Stimulated activated CD4-positive, alpha-beta T cell treated with anti-CD3 and anti-CD28 coated beads, Interleukin-1b, Interleukin-23, amount 100 ng/mL, for 24 hours (primary cell): ENCODE measurements at places on chromosomes 6 and 20.

GRCh38 chr6:652865-653264, 4.0 kb downstream of the HUS1B start:
- DNase-seq: no peak

DNA sequence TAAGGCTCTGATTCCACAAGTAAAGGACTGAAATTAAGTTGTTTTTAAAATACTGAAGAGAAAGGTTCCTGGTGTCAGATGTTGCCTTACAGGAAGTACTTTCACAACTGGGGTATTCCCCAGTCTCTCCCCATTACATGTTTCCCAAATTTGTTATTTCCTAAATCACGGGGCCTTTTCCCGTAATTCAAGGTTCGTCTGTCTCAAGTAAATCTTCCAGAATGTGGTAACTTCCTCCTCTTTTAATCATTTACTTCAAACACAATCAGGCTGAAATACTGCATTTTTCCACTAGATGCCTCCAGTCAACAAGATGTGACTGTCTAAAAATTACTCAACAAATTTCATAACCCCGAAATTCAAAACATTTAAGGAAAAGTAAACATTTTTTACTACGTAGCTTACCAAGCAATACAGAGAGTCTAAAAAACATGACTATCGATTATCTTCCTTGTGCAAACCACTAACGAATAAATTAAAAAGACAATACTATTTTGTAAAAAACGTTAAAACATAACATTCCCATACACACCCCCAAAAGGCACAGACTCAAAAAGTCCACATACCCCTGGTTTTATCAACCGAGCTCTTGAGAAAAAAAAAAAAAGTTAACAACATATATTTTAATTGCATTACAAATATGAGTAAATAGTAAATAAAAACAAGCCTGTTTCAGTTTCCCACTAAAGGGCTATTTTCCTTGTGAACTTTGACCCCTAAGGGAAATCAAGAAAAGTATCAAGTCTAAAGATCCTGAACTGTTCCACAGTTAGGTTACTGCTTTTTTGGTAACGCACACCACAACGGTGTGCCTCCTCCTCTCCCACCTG, 1.7 kb downstream of the SOD2 start:
- no peak for DNase-seq

- no peak for DNase-seq
These were observed 13.1 kb downstream of the FUCA2 start for GRCh38 chr6:143498428-143498827.

DNA sequence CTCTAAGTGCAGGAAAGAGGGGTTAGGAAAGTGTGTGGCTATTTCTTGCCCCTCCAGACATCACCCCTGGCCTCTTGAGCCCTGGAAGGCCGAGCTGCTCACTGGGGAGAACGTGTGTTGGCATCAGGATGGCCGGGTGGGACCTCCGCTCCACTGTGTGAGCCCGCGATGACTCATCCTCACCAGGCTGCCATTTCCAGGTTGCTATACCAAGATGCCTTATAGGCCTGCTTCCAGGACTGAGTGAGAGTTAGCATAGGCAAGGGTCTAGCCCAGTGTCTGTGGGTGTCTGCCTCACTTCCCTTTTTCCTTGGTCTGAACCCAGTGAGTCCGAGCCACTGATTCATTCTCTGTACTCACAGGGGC, 105.0 kb downstream of the MRPL14 start:
- no peak for DNase-seq

GRCh38 chr6:84568971-84569370, 195.4 kb downstream of the TBX18 start:
- no peak for DNase-seq

DNA sequence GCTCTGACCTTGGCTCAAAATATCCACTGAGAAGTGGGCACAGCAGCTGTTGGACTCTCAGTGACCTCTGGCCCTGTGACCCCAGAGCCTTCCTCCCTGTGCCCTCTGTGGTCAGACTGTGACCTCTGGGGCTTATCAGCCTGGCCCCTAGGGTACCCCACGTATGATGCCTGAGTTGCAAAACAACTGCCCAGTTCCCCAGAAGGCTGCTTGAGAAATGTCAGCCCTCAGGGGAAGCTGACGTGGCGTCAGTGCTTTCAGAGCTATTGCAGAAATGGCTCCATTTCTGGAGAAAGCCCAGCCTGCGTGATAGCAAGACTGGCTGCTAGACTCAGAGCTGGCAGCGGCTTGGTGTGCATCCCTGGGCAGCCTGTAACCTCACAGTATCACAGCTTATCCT, 31.5 kb upstream of the TGM2 start:
- no peak for DNase-seq

GRCh38 chr20:16106191-16106849, 466.9 kb downstream of the KIF16B start:
- no peak for DNase-seq

DNA sequence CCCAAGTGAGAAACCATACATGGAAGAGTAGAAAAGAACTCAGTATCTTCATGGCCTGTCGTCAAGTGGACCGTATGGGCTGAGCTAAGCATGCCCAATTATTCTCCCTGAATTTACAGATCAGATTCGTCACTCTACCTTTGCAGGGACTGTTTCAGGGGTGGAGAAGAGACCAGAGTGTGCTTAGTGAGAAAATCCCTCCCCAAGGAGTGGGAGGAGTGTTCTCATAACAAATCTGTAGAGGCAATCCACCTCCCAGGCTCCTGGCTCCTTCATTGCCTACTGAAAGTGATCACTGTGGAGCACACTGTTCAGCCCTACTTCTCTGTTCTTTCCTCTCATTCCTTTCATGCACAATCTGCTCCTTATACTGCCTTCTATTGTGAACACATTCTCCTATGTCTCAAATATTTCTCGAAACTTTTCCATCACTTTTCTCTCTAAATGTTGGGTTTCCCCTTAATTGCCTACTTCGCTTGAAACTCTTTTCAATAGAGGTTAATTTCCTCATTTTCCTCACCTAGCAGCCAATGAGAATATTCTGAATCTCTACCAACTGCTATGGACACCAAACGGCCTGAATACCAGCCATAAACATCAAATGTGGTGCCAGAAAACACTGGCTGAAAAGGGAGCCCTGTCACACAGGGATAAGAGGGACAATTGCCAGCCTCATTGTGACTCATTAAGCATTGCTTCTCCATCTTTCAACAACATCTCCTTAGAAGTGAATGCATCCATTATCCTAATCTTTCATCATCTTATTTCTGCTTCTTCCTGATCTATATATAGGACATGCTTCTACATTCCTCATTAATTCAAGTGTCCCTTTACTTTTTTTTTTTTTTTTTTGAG, 398.3 kb downstream of the UTRN start:
- DNase-seq: no peak

DNA sequence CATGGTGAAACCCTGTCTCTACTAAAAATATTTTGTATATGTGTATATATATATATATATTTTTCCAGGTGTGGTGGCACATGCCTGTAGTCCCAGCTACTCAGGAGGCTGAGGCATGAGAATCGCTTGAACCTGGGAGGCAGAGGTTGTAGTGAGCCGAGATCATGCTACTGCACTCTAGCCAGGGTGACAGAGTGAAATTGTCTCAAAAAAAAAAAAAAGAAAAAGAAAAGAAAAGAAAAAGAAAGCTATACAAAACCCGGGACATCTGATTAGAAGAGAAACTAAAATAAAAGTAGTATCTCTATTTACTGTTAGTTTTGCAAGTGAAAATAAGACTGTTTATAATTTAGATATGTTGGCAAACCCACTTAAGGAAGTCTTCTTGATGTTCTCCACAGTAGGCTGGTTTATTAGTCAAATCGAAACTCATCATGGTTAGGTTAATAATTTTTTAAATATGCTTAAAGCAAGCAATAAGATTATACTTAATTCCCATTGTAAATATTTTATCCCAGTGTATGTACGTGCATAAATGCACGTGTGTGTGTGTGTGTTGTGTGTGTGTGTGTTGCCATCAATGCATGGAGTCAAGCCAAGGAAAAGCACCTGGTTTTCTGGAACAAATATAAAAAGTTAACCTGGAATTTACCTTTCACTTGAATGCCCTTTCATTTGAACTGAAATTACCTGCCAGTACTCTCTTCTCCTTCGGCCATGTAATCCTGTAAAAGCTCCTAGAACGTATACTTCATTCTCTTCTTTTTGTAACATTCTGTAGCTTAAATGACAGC, 7.1 kb downstream of the VNN2 start:
- no peak for DNase-seq

DNA sequence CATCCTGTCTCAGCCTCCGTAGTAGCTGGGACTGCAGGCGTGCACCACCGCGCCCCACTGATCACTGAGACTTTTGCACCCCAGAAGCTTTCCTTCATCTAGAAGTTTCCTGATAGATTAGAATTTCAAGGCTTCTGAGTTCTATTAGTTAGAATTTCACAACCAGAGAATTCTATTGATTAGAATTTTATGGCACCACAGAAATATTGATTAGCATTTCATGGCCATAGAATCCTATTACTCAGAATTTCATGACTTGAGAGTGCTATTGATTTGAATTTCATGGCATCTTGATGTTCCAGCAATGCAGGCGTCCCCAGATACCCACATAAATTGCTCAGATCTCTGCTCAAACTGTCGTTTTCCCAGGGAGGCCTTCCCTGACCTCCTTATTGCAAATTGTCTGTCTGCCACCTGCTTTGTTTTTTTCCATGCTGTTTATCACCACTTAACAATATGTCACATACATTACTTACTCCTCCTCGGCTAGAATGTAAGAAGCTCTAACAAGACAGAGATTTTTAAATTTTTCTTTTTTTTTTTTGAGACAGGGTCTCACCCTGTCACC, 16.9 kb upstream of the CBFA2T2 start:
- no peak for DNase-seq

DNA sequence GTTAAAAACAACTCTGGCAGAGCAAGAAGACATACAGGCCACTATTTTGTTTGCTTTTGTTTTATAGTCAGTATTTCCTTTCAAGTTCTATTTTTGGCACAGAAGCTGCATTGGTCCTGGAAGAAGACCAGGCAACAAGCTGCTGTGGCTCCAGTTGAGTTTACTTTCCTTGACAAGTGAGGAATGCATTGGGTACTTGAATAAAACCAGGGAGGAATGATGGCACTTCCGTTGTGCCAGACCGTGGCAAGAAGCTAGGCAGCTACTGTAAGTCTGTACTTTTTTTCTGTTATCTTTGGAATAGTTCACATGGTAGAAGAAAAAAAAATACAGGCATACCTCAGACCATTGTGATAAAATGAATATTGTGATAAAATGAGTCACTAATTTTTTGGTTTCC, 66.3 kb downstream of the NCOA3 start:
- DNase-seq: no peak

DNA sequence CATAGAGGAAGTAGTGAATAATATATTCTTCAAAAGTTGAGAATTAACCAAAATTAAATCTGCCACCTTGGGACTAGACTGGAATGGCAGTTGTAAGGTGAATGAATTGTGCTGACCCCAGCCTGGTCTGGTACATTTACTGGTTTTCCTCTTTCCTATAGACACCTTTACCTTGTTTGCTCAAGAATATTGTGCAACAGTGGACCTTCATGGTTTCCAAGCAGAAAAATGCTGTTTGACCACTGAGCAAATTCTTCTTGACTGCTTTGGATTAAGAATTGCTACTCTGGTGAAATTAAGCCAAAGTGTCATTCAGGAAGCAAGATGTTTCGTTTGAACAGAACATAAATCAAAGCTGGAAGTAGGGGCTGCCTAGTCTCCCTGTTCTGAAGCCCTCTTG, 156.6 kb upstream of the TAB2 start:
- DNase-seq: no peak

DNA sequence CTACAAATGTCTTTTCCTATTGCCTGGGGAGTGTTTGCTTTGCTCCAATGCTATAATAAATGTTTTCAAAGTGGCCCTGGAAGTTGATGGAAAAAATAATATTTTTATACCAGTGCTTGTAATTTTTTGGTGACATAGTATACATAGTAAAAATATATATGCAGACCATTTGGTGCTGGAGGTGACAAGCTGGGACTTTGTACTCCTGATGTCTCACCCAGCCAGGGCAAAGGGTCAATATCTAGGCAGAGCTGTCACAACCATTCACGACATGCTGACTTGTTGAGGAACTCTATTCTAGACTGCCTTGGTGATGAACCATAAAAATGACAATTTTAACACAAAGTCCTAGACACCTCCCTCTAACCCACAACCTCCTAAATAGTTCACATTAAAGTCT, 203.0 kb downstream of the PLCB1 start:
- no peak for DNase-seq

DNA sequence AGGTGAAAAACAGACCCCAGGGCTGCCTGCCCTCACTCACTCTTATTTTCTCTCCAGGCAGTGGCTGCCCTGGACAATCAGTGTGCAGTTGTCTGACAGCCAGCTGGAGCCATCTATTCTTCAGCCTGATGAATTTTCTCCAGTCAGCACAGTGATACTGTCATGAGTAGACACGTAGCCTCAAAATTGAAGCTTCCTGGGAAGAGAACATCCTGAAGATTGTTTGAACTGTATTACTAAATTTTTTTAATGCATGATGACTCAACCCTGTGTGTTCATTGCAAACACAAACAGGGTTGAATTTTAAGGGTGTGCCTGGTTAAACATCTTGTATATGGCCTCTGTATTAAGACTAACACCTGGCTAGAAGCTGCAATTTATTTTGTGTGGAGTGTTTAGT, 49.8 kb upstream of the STXBP5 start:
- DNase-seq: no peak

DNA sequence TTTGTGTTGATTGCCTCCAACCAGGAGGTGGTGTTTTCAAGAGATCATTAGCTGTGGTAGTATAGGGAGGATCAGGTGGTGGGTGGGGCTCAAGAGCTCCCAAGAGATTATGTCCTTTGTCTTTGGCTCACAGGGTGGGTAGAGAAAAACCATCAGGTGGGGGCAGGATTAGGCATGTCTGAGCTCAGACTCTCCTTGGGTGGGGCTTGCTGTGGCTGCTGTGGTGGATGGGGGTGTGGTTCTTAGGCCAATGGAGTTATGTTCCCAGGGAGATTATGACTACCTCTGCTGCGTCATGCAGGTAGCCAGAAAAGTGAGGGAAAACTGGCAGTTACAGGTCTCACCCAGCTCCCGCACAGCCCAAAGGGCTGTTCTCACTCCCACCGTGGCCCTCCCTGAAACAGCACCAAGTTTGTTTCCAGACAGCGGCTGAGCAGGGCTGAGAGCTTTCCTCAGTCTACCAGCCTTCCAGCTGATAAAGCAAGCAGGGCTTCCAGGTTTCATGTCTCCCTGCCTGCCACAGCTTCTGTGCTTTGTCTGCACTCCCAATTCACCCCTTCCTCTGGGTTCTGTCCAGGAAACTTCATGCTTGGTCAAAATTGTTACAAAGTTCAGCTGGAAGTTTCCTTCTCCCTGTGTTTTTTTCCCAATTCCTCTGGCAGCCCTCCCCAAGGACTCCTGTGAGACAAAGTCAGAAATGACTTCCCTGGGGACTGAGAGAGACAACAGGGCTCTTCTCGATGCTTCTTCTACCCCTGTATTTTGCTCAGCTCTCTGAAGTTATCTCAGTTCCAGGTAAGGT, 481.1 kb upstream of the MAN1A1 start:
- no peak for DNase-seq
